ENCODE measurements at places on chromosomes 3 and 15. TPM values are rescaled to one million over a fixed set of nuclear protein-coding genes. Genes with fewer than 3 reads are reported as not detected.

PPP1R14D gene
- total RNA-seq, result not detected

AMT gene
- total RNA-seq, result 17.6 TPM

GOLGA6D gene
- not detected for total RNA-seq

TICRR gene
- total RNA-seq, result not detected

PDZRN3 gene
- 66.8 TPM for total RNA-seq

SLC22A14 gene
- not detected for total RNA-seq

CPN2 gene
- total RNA-seq, result not detected

SATB1 gene
- total RNA-seq, result 45.2 TPM

PRR23C gene
- not detected for total RNA-seq

PRSS50 gene
- not detected for total RNA-seq

LYSMD2 gene
- total RNA-seq, result 7.6 TPM

MUC13 gene
- total RNA-seq, result not detected

FLNB gene
- total RNA-seq, result 37.6 TPM

IGF2BP2 gene
- total RNA-seq, result 11.0 TPM

BUB1B gene
- 2.1 TPM for total RNA-seq

SMAD3 gene
- total RNA-seq, result 37.8 TPM

NRROS gene
- total RNA-seq, result 2.4 TPM

STARD5 gene
- 3.0 TPM for total RNA-seq

SLC15A2 gene
- total RNA-seq, result 1.7 TPM

ZNF620 gene
- total RNA-seq, result 2.0 TPM

TP53BP1 gene
- total RNA-seq, result 23.1 TPM

CA12 gene
- total RNA-seq, result 1.3 TPM

CERS3 gene
- total RNA-seq, result not detected
